ENCODE measurements at places on chromosomes 16 and 17. TPM values are rescaled to one million over a fixed set of nuclear protein-coding genes. Genes with fewer than 3 reads are reported as not detected.

DNA sequence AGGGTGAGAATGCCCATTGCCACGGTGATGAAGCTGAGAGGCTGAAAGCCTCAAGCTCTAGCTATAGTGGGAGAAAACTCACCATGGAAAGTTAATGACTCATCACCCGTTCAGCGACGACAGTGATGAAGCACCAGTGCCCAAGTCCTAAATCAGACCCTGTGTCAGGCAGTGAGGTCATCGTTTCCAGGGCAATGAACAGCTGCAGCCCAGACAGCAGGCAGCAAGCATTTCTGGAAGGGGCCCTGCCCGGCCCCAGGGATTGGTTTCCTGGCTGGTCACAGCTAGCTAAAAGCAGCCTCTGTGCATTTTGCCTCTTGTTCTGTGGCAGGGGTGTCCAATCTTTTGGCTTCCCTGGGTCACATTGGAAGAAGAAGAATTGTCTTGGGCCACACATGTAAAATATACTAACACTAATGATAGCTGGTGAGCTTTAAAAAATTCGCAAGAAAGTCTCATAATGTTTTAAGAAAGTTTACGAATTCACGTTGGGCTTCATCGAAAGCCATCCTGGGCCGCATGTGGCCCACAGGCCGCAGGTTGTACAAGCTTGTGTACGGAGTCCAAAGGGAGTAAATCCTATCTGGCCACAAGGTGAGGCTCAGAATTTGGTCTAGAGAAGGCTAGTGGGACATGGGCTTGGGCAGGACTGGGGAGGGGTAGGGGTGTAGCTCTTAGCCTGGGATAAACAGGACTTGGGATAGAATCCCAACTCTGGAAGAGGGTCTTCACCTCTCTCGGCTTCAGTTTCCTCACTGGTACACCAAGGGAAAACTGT lies 40.6 kb downstream of the MIS12 start:
- DNase-seq: peak; percentile 75

Gene WIPI1
- 21.5 TPM for total RNA-seq

Gene SCGB1C2
- total RNA-seq: not detected

Gene FOXJ1
- 0.61 TPM for total RNA-seq

Gene TBC1D3E
- total RNA-seq: not detected
